Activated CD8-positive, alpha-beta memory T cell treated with anti-CD3 and anti-CD28 coated beads for 1 hour (primary cell): ENCODE measurements at places on chromosomes 5 and 9.

GRCh38 chr5:147140558-147140957 is 94.3 kb upstream of the STK32A start:
- no peak for DNase-seq

DNA sequence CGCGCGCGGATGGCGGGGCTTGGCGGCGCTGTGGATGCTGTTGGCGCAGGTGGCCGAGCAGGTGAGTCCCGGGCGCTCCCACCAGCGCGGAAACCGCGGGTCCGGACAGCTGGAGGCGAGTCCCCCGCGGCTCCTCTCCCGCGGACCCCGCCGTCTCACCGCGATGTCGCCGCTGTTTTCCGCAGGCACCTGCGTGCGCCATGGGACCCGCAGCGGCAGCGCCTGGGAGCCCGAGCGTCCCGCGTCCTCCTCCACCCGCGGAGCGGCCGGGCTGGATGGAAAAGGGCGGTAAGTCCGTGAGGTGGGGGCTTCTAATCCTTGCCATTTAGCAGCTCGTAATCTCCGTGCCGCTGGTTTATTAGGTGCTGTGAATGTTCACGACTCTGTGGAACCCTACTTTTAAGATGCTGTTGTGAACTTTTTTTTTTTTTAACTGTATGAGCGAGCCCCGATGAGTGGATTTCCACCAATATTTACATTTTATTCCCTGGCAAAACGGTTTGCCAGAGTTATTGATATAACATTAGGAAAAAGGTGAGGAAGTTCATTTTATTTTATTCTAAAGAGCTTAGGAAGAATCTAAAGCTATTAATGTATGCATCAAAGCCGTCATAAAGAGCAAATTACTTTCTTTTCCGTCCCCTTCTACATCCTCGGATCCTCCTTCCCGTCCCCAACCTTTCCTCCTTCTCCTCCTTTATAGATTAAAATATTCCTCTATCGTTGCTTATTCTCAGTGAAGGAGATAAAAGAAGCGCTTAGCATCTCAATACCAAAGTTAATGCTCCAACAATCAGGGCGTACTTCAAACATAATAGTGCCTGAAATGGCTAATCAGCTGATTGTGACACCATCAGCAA is 579 bp downstream of the ADAMTS16 start:
- DNase-seq: no peak

GRCh38 chr5:1542781-1543180 is 19.0 kb upstream of the LPCAT1 start:
- no peak for DNase-seq

- DNase-seq: no peak
Observed at GRCh38 chr5:138472353-138472752, 7.1 kb downstream of the EGR1 start.

DNA sequence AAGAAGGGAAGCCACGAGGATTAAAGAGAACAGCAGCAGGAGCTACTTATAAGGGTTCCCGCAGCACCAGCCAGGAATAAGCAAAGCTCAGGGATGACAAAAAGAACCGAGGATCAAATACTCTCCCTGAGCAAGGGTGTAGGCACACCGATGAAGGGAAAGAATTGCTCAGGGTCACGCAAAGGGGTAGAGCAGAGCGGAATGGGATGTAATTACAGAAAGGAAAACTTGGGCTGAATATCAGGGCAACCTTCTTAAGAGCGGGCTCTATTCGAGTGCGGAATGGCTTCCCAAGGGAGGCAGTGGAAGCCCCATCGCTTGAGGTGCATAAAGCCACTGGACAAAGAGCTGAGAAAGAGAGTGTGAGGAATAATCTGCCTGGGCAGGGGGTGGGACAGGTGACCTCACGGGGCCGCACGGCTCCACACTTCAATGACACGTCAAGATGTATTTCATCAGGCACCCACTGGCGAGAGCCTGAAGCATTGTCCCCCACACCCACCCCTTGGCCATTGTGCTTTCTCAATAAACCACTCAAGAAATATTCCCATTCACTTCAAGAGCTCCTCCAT is 162.2 kb downstream of the EBF1 start:
- DNase-seq: no peak

DNA sequence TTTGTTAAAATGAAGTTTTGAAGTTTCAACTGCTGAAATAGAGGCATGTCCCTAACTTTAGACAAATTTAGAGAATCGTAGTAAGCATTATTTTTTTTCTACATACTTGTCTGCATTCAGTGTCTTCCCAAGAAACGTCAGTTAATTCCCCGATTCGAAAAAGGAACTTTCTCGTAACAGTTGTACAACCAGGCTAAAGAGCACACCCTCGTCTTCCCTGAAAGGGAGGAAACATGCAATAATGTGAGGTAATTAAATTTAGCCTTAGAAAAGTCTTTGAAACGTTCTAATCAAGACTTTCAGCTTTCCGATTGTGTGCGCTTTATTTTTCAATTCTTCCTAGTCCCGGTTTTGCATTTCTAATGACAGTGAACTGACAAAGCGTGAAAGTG is 374 bp upstream of the SLC1A3 start:
- DNase-seq: no peak

DNA sequence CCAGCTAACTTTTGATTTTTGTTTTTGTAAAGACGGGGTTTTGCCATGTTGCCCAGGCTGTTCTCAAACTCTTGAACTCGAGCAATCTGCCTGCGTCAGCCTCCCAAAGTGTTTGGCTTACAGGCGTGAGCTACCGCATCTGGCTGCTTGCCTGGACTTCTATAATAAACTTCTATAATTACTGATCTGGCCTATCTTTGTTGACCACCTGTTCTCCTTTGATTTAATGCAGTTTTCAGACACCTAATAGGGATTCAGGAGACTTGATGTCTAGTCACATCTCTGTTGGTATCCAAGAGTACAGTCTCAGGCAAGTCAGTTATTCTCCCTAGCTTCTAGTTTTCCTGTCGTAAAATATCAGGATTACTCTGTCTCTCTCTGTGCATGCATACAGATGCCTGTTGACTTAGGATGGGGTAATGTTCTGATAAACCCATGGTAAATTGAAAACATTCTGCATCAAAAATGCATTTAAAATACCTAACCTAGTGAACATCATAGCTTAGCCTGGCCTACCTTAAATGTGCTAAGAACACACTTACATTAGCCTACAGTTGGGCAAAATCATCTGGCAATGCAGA is 51.5 kb upstream of the NR3C1 start:
- DNase-seq: no peak

DNA sequence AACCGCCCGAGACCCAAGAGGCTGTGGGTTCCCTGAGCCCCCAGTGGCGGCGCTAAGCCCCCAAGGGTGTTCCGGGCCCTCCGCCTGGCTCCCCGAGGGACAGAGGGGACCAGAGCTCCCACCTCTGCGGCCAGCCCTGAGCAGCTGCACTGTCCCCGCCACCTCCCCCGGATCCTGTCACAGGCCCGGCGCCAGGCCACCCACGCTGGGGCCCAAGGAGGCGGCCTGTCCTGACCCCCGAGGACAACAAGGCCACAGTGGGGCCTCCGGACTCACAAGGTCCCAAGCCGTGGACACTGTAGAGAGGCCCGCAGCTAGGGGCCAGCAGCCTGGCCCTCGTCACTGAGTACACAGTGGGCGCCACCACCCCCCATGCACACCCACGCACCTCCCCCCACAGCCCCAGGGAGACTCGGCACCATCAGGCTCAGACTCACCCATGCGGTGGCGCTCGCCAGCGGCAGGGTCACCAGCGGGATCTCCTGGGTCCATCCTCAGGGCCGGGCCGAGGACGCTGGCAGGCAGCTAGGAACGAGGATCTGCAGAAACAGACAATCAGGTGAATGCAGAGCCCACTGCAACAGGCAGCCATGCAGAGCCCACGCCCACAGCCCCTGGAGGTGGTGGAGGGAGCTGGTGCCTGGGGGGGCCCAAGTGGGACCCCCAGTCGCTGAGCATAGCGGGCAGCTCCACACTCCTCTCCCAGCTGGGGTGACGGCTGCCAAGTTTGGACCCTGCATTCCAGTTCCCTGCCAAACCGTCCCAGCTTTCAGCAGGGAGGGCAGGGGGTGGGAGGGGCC is 27.9 kb downstream of the EXD3 start:
- DNase-seq: no peak

GRCh38 chr5:65946198-65946745 is 19.9 kb downstream of the ERBIN start:
- DNase-seq: no peak

DNA sequence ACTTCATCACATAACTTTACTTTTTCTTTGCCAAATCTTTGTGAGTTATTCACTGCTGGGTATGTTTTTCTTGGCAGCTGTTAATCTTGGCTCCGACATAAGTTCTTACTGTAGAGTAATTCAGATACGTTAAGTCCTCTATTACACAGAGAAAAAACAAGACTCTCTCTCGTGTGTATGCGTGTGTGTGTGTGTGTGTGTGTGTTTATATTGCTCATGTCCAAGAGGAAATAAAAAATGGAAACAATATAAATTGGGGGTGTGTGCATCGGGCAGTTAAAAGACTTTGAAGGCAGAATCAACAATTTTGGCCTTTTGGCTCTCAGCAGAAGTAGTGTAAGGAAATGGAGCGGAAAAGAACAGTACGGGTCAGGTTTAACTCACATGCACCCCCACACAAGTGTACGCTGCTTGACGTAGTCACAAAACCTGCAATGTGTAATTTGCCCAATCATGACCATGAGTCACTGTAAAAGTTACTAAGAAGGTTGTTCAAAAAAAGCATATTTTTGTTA is 67.2 kb upstream of the IFNE start:
- DNase-seq: no peak

GRCh38 chr5:169350016-169350415 is 49.1 kb upstream of the SLIT3 start:
- DNase-seq: no peak

DNA sequence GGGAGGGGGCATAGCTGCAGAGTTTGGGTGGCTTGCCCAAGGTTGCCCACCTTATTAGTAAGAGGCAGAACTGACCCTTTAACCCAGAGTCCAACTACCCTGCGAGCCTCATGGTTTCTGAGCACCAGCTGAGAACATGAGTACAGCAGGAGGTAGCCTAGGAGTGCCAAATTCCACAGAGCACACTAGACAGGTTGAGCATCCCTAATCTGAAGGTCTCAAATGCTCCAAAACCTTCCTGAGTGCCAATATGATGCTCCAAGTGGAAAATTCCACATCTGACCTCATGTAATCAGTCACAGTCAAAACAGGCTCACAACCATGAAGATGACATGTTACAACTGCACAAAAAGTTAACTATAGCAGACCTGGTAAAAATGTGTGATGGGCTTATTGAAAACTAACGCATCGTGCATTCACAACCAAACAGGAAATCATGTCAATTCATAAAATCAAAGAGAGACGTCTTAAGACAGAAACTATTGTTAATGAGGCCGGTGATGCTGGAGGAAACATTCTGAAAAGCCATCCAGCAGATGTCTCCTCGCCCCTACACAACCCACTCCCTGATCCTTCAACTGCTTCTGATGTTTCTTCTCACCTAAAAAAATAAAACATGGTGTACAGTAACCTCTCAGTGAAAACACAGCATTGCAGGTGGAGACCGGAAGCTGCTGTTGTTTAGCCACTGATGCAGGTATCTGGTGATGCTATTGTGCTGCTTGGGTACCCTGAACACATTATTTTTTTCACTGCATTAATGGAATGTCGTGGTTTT is 25.0 kb downstream of the PTCH1 start:
- DNase-seq: no peak

DNA sequence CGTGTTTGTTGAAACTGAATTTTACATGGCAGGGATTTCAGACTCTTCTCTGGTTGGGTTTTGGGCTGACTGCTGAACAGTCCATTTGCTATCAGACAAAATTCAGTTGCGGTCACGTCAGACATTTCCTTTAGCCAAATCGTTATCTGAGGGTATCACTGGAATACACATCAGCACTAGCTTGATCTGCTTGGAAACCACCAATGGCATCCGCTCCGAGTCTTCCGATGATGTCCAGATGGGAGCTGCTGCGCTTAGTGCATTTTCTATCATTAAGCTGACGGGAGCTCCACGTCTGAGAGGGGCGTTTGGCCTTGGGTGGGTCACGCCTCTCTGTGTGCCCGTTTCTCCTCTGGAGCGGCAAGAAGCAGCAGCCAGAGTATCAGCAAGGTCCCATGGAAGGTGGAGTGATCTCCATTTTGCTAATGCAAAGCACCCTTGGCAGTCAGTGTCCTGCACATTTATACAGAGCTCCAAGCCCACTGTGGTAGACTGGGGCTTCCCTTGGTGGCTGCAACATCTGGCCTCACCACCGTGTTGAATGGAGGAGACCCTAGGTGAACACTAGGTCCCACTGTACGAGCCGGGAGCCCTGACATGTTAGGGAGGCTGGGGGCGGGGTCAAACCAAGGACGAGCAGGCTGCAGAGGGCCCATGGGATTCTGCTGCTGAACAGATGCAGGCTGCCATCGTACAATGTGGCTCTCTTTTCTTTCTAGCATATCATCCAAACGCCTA is 134.6 kb upstream of the PHYKPL start:
- DNase-seq: no peak

GRCh38 chr9:133864011-133864410 is 125.9 kb upstream of the SARDH start:
- DNase-seq: no peak

- no peak for DNase-seq
Observed at GRCh38 chr5:94698197-94698596, 79.7 kb downstream of the SLF1 start.

GRCh38 chr9:13791816-13792215 is 512.3 kb upstream of the MPDZ start:
- DNase-seq: no peak
